Tibial nerve (tissue), 4 donors: ENCODE measurements at places on chromosomes 16 and 17. TPM values are rescaled to one million over a fixed set of nuclear protein-coding genes. Genes with fewer than 3 reads are reported as not detected.

DNA sequence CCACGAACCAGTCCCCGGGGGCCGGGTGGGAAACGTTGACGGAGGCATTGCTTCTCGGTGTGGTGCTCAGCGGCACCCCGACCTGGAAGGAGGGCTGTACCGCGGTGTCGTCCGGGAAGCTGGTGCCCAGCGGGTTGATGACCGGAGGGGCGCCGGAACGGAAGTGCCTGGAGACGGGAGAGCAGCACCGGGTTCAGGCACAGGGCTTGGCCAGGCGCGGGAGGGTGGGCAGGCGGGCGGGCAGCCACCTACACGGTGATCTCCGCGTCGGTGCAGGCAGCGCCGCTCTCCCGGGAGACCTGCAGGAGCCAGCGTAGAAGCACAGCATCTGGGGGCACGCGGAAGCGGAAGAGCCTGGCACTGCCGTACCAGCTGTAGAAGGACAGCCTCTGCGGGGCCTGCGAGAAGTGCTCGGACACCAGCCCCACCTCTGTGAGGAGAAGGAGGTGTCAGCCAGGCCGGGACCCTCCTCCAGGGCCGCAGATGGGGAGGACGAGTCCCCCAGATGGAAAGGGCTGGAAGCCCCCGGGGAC is 4.3 kb downstream of the PGAP6 start:
- no peak for DNase-seq

- no peak for DNase-seq
Measured at GRCh38 chr17:83089328-83090132, 10.1 kb downstream of the METRNL start.

DNA sequence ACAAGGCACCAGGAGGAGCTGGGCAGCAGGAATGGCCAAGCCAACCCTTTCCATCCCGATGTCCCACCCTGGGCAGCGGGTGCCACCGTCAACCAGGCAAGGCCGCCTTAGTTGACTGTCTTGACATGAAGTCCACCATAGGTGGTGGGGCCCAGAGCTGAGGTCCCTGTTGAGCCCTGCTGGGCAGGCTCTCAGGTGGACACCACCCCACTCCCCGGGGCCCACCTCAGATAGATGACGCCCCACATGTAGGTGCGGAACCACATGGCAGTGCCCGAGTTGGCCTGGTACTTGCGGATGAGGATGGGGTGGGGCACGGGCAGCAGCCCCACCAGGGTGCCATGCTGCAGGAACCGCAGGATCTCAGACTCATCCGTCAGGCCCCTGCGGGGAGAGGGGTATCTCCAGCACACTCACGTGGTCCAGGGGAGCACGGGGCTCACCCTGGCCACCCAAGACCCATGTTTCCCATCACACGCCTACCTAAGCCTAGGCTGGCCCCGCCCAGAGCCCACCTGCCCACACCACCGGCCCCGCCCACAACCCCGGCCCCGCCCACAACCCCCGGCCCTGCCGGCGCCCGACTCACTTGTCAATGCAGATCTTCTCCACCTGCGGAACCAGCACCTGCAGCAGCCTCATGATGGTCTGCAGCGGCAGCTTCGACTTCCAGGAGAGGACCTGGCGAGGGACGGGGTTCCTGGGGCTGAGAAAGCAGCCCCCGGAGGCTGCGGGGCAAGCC is 16.2 kb downstream of the OTOP3 start:
- DNase-seq, result no peak

DNA sequence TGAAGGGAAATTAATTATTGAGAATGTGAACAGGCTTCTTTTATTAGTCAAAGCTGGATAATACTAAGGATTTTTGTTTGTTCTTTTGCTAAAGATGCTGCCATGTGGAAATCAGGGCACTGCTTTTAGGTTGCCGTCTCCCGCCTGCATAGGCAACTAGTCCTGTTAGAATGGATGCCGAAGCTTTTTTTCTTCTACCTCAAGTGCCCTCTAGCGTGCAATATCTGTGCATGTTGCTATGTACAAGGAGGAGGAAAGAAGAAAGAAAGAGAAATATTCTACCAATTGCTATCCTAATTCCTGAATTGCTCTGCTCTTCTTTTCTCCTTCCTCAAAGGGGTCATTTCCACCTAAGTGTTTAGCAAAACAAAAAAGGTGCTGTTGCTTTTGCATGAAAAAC is 5.2 kb upstream of the CDH8 start:
- DNase-seq, result no peak

DNA sequence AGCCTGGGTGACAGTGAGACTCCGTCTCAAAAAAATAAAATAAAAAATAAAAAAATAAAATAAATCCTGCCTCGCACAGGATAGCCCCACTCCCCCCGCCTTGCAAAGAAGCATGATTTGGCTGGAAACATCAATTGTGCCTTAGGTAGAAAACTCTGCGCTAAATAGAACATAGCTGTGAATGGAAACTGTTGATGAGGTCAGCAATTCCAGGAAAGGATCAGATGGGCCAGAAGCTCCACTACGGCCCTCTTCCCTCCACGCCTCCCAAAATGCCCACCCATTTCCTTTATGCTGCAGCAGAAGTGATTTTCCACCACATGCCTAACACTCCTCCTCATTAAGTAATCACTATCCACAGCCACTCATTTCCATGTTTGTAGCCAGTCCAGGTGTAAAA is 473.4 kb downstream of the XYLT1 start:
- no peak for DNase-seq

GRCh38 chr17:28620010-28620409 is 6.0 kb upstream of the RSKR start:
- DNase-seq, result no peak

NXN gene
- 13.4 TPM for total RNA-seq

GRCh38 chr16:86755571-86756006 is 177.2 kb downstream of the FOXL1 start:
- DNase-seq, result no peak

PRSS22 gene
- total RNA-seq, result not detected

DNA sequence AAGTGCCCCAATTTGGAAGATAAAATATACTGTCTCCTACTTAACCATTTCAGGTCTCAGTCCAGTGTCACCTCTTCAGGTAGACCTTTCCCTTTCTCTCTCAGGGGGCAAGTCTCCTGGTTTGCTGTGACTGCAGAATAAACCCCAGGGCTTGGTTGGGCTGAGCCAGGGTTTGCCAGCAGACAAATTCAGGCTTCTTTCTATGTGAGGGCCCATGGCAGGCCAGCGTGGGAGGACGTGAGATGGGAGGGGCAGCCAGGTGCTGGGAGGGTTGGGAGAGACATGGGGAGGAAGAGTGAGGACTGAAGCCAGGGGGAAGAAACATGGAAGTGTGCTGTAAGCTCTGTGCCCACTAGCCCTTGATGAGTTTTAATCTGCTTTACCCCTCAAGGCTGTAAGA is 163.2 kb downstream of the SPECC1 start:
- no peak for DNase-seq

SLC47A1 gene
- total RNA-seq, result 31.4 TPM

DNA sequence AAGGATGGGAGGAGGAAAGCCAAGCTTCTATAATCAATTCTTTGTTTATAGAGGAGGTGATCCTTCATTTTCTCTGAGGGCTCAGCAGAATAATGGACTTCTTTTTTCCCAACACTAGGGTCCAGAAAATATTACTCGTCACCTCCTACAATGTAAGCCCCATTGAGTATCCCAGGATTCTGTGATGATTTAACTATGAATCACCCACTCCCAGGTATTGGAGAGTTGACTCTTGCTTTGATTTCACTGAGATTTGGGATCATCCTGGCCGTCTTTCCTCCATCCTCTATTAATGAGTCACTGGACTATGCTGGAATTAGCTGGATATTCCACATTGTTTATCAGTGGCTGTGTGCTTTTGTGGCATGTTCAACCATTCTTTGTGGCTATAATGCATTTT is 452.0 kb downstream of the NPIPA7 start:
- DNase-seq, result no peak

DNA sequence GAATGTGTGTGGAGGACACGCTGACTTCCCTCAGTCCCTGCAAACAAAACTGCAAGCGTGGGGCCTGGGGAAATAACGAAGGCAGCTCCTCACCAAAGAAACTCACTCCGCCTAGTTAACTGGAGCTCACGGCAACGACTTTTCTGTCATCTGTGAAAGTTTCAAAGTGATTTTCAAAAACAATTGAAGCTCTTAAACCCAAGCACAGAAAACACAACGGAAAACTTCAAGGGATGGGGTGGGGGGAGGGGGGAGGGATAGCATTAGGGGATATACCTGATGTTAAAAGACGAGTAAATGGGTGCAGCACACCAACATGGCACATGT is 3.2 kb upstream of the GNG13 start:
- DNase-seq, result no peak

GRCh38 chr16:89890200-89890599 is 16.8 kb downstream of the TCF25 start:
- no peak for DNase-seq

DNA sequence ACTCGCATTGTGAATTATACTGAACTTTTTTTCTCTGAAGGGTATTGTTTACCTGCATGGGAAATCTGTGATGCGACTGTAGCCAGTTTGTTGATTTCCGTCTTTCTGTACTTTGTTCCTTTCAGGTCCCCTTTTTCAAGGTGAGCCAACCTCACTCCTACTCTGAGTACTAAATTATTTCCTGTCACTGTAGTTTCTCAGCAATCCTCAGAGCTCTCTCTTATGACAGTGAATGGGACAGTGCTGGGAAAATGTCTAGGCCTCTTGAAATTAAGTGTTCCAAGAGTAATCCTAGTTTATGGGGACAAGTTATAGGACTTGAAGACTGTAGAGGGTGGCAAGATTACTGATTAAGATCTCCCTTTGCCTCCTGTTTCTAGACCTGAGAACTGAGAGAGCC is 167.6 kb downstream of the CNTNAP4 start:
- DNase-seq, result no peak

- no peak for DNase-seq
Measured at GRCh38 chr17:4110152-4110551, 32.7 kb downstream of the ZZEF1 start.

DNA sequence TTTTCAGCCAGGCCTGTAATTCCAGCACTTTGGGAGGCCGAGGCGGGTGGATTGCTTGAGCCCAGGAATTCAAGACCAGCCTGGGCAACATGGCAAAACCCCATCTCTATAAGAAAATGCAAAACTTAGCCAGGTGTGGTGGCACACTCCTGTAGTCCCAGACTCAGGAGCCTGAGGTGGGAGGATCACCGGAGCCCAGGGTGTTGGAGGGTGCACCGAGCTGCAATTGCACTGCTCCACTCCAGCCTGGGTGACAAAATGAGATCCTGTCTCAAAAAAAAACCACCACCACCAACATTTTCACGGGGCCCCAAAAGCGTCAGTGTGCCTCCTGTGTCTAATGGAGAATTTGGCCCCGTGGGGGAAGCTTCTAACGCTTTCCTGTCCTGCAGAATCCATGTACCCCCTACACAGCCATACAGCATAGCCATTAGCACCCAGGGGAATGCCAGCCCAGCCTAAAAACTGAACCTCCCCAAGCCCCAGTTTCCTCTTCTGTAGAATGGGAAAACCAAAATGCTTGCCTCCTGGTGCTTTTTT is 22.2 kb upstream of the MAP3K14 start:
- no peak for DNase-seq

- DNase-seq, result peak; percentile 20
Measured at GRCh38 chr16:24645739-24646645, 83.5 kb upstream of the TNRC6A start.

SYT17 gene
- 33.9 TPM for total RNA-seq

GRCh38 chr16:88619859-88620815 is 18.2 kb upstream of the IL17C start:
- DNase-seq, result no peak

IL34 gene
- 89.4 TPM for total RNA-seq

DCUN1D3 gene
- 28.8 TPM for total RNA-seq

- DNase-seq, result no peak
Measured at GRCh38 chr17:81909966-81910839, 996 bp downstream of the PCYT2 start.

- no peak for DNase-seq
Measured at GRCh38 chr17:63515426-63515825, 7.7 kb upstream of the KCNH6 start.

ZNF750 gene
- total RNA-seq, result not detected

DNA sequence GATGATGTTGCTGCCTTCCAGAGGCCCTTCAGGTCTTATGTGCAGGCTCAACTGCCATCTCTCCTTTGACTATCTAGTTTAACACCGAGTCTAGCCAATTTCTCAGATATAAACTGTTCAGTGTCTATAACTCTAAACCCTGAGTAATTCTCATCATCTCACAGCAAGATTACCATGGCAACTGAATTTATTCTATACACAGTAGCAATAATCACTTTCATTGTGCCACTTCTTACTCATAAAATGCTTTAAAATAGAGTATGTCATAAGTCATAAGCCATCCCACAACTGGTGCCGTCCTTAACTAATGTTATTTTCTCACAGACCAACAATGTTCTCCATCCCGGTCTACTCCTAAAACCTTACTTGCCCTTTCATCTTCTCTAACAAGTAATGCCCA is 45.0 kb downstream of the SYNRG start:
- no peak for DNase-seq
